GM12878 (cell line): ENCODE measurements at places on chromosomes 2 and 18.

DNA sequence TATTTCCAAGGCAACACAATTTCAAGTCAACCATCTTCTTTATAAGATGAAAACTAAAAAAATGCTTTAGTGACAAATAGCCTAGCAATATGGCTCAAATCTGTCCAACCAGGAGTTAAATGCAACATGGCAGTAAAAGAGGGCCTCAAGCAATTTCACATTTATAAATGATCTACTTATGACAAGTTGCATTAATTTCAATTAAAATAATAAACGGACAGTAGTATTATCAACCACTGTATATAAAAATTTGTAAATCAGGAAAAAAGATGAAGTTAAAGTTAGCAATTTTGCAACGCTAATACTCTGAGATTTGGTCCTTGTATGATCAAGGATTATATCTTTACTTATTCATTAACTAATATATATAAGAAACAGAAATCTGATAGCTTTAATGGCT lies 19.3 kb downstream of the CCDC88A start:
- H3K4me3 ChIP-seq, result no peak overlapping the region
- no peaks in the 10 kb centered on the region; the same call in 1 of the 2 replicates for H3K36me3 ChIP-seq
- H3K27ac ChIP-seq, result no peak overlapping the region
- H3K4me1 ChIP-seq, result no peaks in the 10 kb centered on the region; the same call in 1 of the 2 replicates
- no peaks in the 10 kb centered on the region for H3K27me3 ChIP-seq
- no peak for DNase-seq

DNA sequence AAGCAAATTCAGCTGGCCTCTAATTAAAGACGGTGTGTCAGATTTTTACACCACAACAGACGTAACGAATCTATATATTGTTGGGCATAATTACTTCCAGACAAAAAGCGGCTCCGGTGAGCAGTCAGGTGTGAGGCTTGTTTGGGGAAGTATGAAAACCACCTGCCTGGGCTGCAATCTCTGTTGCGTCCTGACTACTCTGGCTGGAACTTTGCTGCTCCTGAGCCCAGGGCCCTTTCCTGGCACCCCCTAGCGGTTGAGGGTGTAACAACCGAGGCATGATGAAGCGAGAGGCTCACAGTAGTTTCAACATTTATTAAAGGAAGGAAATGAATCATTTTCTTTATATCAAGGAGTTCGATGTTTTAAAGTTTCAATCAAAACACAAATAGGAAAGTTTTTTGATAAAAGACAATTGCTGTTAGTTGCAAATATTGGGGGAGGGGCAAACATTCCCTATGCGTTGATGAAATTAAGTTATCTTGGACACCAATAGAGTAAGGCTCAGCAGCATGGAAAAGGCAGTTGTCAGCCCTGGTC lies 10.6 kb upstream of the ITGB6 start:
- no peaks in the 10 kb centered on the region; the same call in 1 of the 2 replicates for H3K27me3 ChIP-seq
- DNase-seq, result peak; percentile 75
- H3K27ac ChIP-seq, result no peak overlapping the region
- H3K4me1 ChIP-seq, result peaks cover 31% of the 10 kb centered on the region

- H3K27me3 ChIP-seq, result no peaks in the 10 kb centered on the region
- H3K4me3 ChIP-seq, result no peak overlapping the region
- DNase-seq, result no peak
- H3K27ac ChIP-seq, result no peak overlapping the region
Measured at GRCh38 chr18:61334491-61334850, 1.2 kb downstream of the CDH20 start.

- H3K4me1 ChIP-seq, result no peaks in the 10 kb centered on the region
- DNase-seq, result no peak
- H3K36me3 ChIP-seq, result no peaks in the 10 kb centered on the region
- H3K27ac ChIP-seq, result no peak overlapping the region
- no peak overlapping the region for H3K4me3 ChIP-seq
Measured at GRCh38 chr2:42924418-42924886, 132.1 kb upstream of the HAAO start.

- H3K4me1 ChIP-seq, result no peaks in the 10 kb centered on the region
- H3K36me3 ChIP-seq, result no peaks in the 10 kb centered on the region
- no peak for DNase-seq
- no peak overlapping the region for H3K4me3 ChIP-seq
Measured at GRCh38 chr2:69103419-69103818, 90.4 kb downstream of the ANTXR1 start.

DNA sequence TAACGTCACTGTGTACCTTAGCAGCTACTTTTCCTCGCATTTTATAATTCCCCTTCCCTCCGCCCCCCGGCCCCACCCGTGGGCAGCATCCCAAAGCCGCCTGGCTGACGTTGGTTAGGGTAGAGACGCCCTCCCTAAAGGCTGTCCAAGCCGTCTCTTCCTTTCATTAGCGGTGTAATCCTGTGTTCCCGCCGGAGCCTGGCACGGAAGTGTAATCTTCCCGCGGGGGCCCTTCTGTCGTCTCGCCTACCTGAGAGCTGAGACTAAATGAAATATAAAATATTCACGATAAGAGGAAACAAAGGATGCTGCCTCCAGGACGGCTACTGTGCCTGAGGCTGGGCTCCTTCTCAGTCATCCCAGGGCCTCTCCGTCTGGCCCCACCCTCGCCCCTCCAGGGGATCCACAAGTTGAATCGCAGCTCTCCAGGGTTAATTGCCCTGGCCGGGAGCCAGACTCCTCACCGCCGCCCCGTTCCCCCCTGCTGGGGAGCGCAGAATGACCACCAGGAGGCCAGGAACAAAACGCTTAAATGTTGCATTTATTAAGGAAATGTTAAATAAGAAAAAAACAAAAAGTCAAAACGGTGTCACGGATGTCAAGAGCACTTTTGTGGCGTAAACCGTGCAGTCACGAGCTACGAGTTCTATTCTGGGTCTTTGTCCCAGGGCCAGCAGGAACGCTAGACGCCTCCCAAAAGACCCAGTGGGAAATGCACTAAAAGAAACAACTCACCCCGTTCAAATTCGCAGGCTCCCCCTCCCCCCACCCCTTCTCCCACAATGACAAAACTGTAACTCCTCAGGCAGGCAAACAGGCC lies 1.5 kb downstream of the RPRM start:
- H3K36me3 ChIP-seq, result no peaks in the 10 kb centered on the region
- peaks cover 4% of the 10 kb centered on the region for H3K4me1 ChIP-seq
- DNase-seq, result no peak
- no peak overlapping the region for H3K4me3 ChIP-seq
- peaks cover 6% of the 10 kb centered on the region for H3K27me3 ChIP-seq

DNA sequence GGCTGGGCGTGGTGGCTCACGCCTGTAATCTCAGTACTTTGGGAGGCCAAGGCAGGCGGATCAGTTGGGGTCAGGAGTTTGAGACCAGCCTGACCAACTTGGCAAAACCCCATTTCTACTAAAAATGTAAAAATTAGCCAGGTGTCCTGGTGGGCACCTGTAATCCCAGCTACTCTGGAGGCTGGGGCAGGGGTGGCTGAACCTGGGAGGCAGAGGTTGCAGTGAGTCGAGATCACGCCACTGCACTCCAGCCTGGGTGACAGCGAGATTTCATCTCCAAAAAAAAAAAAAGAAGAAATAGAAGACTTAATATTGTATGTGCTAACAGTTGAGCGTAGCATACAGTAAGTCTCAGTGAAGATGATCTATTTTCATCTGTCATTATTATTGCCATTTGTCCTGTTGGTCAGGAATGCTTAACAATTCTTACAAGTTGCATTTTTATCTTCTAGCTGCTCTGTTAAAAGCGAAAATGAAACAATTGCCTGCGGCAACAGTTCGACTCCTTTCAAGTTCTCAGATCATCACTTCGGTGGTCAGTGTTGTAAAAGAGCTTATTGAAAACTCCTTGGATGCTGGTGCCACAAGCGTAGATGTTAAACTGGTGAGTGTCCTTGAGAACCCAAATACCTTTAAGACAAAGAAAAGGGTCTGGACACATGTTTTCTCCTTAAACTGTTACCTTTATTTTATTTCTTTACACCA lies 7.2 kb downstream of the PMS1 start:
- DNase-seq, result no peak
- no peaks in the 10 kb centered on the region for H3K4me1 ChIP-seq
- H3K27me3 ChIP-seq, result no peaks in the 10 kb centered on the region
- no peaks in the 10 kb centered on the region; the same call in 1 of the 2 replicates for H3K36me3 ChIP-seq
- no peak overlapping the region for H3K4me3 ChIP-seq

DNA sequence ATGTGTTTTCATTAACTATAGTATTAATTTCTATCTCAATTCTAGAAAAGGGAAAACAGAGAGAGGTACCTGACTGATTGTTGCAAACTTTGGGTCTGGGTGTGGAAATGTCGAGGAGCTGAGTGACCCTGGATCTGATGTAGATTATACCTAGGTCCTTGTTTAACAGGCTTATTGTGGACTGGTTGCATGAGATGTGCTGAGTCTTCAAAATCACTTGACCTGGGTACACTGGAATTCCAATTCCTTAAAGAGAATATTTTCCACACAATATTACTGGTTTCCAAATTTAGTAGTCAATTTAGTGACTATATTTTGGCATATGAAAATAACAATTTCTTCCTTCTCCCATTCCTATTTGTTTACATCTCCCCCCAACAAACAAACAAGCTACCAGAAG lies 13.6 kb downstream of the DUSP11 start:
- H3K4me1 ChIP-seq, result no peaks in the 10 kb centered on the region
- DNase-seq, result no peak
- no peak overlapping the region for H3K27ac ChIP-seq
- H3K4me3 ChIP-seq, result no peak overlapping the region
- H3K27me3 ChIP-seq, result no peaks in the 10 kb centered on the region

GRCh38 chr18:34576622-34577021 lies 133.5 kb upstream of the DTNA start:
- no peak overlapping the region for H3K27ac ChIP-seq
- DNase-seq, result no peak
- no peak overlapping the region for H3K4me3 ChIP-seq
- no peaks in the 10 kb centered on the region for H3K4me1 ChIP-seq

GRCh38 chr2:148512501-148512900 lies 132.1 kb upstream of the EPC2 start:
- H3K4me3 ChIP-seq, result no peak overlapping the region
- H3K36me3 ChIP-seq, result no peaks in the 10 kb centered on the region
